Adrenal gland (tissue), 19 donors: ENCODE measurements at places on chromosomes 3 and 15. TPM values are rescaled to one million over a fixed set of nuclear protein-coding genes. Genes with fewer than 3 reads are reported as not detected.

SPTBN5 gene
- 1.6 TPM for total RNA-seq

GRCh38 chr3:126750756-126751121 lies 46.7 kb downstream of the CHCHD6 start:
- H3K27ac ChIP-seq: no peak overlapping the region
- H3K4me1 ChIP-seq: peaks cover 11% of the 10 kb centered on the region
- H3K36me3 ChIP-seq: no peaks in the 10 kb centered on the region
- H3K4me3 ChIP-seq: no peak overlapping the region

- H3K27ac ChIP-seq: no peak overlapping the region
- H3K36me3 ChIP-seq: no peaks in the 10 kb centered on the region
- no peak for DNase-seq
- H3K4me3 ChIP-seq: no peak overlapping the region
- no peaks in the 10 kb centered on the region for H3K4me1 ChIP-seq
- no peaks in the 10 kb centered on the region for H3K27me3 ChIP-seq
Measured at GRCh38 chr3:4338751-4339150, 35.6 kb downstream of the SETMAR start.

DNA sequence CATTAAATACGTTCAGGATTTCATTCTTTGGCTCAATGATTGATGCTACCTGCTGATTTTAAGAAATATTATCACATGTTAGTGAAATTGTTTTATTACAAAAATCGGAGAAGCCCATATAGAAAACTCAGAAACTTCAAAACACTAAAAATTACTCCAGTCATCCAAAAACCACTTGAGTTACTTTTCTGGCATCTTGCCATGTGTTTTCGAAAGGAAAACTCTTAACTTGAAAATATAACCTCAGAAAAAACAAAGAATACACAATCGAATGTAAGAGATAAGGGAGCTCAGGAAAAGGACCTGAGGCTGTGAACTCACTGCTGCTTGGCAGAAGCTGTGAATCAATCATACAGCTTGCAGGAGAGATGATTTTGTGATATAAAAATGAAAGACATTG lies 151.3 kb upstream of the SLITRK3 start:
- no peaks in the 10 kb centered on the region for H3K4me1 ChIP-seq
- no peak overlapping the region for H3K4me3 ChIP-seq
- no peaks in the 10 kb centered on the region for H3K36me3 ChIP-seq
- DNase-seq: no peak
- H3K27ac ChIP-seq: no peak overlapping the region
- no peaks in the 10 kb centered on the region for H3K27me3 ChIP-seq

GRCh38 chr3:36800533-36801116 lies 36.3 kb upstream of the DCLK3 start:
- H3K4me3 ChIP-seq: no peak overlapping the region
- DNase-seq: no peak
- H3K27ac ChIP-seq: no peak overlapping the region
- no peaks in the 10 kb centered on the region for H3K27me3 ChIP-seq
- no peaks in the 10 kb centered on the region for H3K36me3 ChIP-seq

DNA sequence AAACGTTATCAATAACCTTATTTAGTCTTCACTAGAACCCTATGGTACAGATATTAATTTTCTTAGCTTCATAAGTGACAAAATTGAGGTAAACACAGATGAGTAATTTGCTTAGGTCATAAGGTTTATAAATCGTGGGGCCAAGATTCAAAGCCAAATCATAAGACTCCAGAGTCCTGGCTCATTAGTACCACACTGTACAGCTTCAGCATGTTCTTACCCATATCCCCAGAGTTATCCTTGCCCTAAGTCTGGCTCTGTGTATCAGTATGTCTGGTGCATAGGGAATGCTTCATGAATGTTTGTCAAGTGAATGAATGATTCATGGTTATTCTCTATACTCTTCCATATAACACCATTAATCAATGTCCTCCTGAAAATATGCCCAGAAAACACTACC lies 45.6 kb upstream of the ST3GAL6 start:
- H3K4me3 ChIP-seq: no peak overlapping the region
- no peaks in the 10 kb centered on the region for H3K36me3 ChIP-seq
- H3K4me1 ChIP-seq: no peaks in the 10 kb centered on the region
- no peaks in the 10 kb centered on the region for H3K27me3 ChIP-seq
- H3K27ac ChIP-seq: no peak overlapping the region

DNA sequence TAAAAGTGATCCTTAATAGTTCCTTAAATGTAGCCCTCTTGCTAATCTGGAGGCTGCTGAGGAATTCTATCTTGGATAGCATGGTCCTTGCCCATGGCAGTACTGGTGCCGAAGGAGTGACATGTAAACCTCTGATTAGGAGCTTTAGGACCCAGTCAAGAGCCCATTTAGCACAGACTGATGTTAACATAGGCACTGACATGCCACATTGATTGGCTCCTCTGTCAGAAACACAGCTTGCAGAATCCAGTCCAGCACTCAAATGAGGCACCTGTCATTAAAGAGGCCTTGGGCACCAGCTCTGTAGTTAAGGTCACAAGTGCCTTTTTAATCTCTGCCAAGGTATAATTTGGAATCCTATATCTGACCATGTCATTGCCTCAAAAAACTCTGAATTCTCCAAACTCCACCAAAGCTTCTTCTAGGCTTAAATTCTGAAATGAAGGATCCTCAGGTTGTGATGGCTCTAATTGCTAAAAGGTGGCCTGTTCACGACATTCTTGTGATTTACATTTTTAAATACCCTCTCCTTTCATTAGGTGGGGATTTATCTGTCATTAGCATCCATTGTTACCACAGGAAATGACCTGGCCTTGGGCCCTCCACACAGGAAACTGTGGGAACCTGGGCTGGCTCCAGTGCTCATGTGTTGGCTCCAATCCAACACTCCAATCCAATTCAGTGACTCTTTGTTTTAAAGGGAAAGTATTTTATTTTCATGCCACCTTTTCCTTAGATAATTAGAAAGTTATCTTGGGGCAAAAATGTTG lies 57.3 kb upstream of the RNF7 start:
- H3K4me1 ChIP-seq: peaks cover 13% of the 10 kb centered on the region
- no peak overlapping the region for H3K27ac ChIP-seq
- no peaks in the 10 kb centered on the region for H3K36me3 ChIP-seq
- no peak for DNase-seq
- H3K4me3 ChIP-seq: no peak overlapping the region

GRCh38 chr3:8095724-8096123 lies 405.9 kb upstream of the LMCD1 start:
- no peak for DNase-seq
- no peaks in the 10 kb centered on the region for H3K36me3 ChIP-seq
- H3K4me3 ChIP-seq: no peak overlapping the region
- no peaks in the 10 kb centered on the region for H3K4me1 ChIP-seq
- H3K27me3 ChIP-seq: no peaks in the 10 kb centered on the region

DNA sequence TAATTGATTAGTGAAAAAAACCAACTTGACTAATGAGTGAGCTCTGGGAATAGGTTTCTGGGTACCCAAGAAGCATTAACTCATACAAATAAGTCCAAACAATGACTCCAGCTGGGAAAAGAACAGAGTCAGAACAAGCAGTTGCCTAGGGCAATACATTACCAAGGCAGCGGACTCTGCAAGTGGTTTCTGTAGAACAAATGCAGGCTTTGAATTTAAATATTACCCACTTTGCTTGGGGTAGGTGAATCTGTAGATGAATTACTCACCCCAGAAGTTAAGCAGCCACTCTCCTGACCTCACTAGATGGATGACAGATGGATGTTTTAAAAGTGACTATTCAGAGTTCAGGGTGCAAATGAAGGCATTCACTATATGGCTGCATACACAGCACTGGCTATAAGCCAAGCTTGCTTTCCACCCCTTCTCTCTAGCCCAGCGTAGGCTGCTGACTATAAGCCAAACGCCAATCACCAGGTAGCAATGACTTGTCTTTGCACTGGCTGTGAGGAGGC lies 73.1 kb upstream of the BHLHE40 start:
- H3K36me3 ChIP-seq: no peaks in the 10 kb centered on the region
- peaks cover 32% of the 10 kb centered on the region for H3K4me1 ChIP-seq
- no peak for DNase-seq
- H3K27me3 ChIP-seq: no peaks in the 10 kb centered on the region
